Uterus (tissue), 4 donors: ENCODE measurements at places on chromosomes 7 and 10. TPM values are rescaled to one million over a fixed set of nuclear protein-coding genes. Genes with fewer than 3 reads are reported as not detected.

GRCh38 chr7:92631850-92632487, 41.8 kb upstream of the FAM133B start:
- H3K4me1 ChIP-seq: peaks cover 7% of the 10 kb centered on the region
- no peak overlapping the region for H3K27ac ChIP-seq
- no peaks in the 10 kb centered on the region for H3K27me3 ChIP-seq
- H3K4me3 ChIP-seq: no peak overlapping the region

Gene MKX
- total RNA-seq: 4.4 TPM

- no peak overlapping the region for H3K4me3 ChIP-seq
- DNase-seq: no peak
- no peaks in the 10 kb centered on the region for H3K4me1 ChIP-seq
- H3K27me3 ChIP-seq: no peaks in the 10 kb centered on the region
Measured at GRCh38 chr7:137634356-137634755, 212.4 kb downstream of the DGKI start.

- no peaks in the 10 kb centered on the region for H3K27me3 ChIP-seq
- H3K4me3 ChIP-seq: no peak overlapping the region
- no peaks in the 10 kb centered on the region for H3K36me3 ChIP-seq
Measured at GRCh38 chr7:127791446-127792189, 139.6 kb downstream of the SND1 start.

GRCh38 chr7:106982415-106982814, 62.1 kb upstream of the PRKAR2B start:
- no peaks in the 10 kb centered on the region for H3K27me3 ChIP-seq
- no peak overlapping the region for H3K4me3 ChIP-seq
- H3K36me3 ChIP-seq: no peaks in the 10 kb centered on the region
- no peak overlapping the region for H3K27ac ChIP-seq

GRCh38 chr10:130195746-130196294, 59.6 kb downstream of the GLRX3 start:
- no peaks in the 10 kb centered on the region for H3K36me3 ChIP-seq
- H3K27ac ChIP-seq: no peak overlapping the region
- no peaks in the 10 kb centered on the region for H3K4me1 ChIP-seq
- no peaks in the 10 kb centered on the region for H3K27me3 ChIP-seq

- H3K36me3 ChIP-seq: no peaks in the 10 kb centered on the region
- H3K27me3 ChIP-seq: no peaks in the 10 kb centered on the region
- H3K27ac ChIP-seq: peak overlapping the region; percentile 27
- no peak overlapping the region for H3K4me3 ChIP-seq
- H3K4me1 ChIP-seq: no peaks in the 10 kb centered on the region
Measured at GRCh38 chr7:121475806-121476205, 79.7 kb upstream of the FAM3C start.

DNA sequence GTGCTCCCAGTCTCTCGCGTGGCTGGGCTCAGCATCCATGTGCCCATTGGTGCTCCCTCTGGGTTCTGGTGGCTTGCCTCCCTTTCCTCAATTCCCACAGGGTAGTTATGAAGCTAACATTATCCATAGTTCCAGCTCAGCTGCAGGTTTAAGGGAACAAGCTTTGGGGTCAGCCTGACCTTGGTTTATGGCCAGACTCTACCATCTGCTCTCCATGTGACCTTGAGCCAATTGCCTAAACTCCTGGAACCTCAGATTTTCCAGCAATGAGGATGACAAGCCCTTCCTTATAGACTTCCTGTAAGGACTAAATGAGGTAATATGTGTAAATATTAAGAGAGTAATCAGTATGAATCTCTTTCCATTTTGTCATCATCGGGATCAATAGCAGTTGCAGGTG, 10.1 kb upstream of the SLC29A3 start:
- no peaks in the 10 kb centered on the region for H3K36me3 ChIP-seq
- H3K27me3 ChIP-seq: no peaks in the 10 kb centered on the region
- H3K27ac ChIP-seq: no peak overlapping the region
- no peak for DNase-seq
